Naive thymus-derived CD4-positive, alpha-beta T cell (primary cell): ENCODE measurements at places on chromosomes 2 and 18.

DNA sequence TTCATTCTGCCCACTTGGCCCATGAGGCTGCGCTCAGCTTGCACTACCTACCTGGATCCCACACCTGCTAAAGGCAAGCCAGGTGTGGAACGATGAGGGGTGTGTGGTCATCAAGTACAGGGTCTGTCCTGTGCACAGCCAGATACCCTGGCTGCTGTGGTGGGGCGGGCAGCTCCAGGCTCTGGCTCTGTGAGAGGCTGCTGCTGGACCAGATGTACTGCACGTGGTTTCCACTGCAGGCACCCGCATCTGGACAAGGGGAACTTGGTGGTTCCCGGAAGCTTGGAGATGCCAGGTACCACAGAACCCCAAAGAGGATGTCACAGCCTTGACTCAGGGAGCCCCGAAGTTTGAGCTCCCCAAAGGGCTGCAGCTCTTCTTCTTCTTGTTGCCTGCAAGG is 68.1 kb upstream of the ZNF804A start:
- no peak for DNase-seq

- DNase-seq = no peak
These were observed 37.3 kb upstream of the TANK start for GRCh38 chr2:161122772-161123530.

DNA sequence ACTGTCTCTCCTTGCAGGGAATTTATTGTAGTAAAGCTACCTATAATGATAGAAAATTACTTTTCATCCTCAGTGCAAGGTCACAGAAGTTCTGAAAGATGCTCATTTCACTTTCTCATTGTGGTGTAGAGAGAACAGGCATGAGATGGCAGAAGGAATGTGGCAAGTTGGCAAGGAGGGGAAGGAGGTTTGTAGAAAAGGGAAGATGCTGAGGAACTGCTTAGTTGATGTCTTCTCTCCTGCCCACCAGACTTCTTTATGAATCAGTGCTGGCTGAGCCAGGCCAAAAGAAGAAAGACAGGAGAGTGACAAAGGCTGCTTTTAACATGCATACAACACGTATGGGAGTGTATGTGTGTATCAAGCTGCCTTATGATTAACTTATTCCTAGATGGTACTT is 164.4 kb downstream of the PRPF40A start:
- DNase-seq = no peak

DNA sequence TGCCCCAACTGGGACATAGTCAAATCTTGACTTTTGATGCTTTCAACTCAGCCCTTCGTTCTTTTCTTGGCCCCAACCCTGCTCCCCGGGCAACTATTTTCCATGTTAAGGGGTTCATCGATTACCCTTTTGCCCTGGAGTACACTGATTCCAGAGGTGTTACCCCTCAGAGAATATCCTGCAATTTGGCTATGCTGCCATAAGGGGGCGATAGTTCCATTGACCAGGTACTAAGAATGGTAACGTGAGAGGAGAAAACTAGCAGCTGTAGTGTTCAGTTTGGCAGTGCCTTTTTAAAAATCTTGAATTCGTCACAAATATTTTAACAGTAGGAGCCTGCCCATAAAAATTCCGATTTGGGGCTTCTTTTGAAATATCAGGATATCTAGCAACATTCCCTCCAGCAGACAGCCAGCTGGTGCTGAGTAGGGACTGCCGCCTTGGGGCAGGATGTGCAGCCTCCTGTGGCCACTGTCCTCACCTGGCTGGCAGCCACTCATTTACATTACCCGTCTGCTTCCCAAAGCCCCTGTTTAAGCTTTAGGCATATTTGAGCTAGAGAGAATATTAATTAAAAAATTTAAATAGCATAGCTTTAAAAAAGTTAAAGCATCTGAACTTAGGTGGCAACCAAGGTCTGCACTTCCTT is 146.3 kb upstream of the SKOR2 start:
- DNase-seq = no peak

- DNase-seq = no peak
These were observed 20.1 kb upstream of the MGAT5 start for GRCh38 chr2:134233728-134234136.

DNA sequence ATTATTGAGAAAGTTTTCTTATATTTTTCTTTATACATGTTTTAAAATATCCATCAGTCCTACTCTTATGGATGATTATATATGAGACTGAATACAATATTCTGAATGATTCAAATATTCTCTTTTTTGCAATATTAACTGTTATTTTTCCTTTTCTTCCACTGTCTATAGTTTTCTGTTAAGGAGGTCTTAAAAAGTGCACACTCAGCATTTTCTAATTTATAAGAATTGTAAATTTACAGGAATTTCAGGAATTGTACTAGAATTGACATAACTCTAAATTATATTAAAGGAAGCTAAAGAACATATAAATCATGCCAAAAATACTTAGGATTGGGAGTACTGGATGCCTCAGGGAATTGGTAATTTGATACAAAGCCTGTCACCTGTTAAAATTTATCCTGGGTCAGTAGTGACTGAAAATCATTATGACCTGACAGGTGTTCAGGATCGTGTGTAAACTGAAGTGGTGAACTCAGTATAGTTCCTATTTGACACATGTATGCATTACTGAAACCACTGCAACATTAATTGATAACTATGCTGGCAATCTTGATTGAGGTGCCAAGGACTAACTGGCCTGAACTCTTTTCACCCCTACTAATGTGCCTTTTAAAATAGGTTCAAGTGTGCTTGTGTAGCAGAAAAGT is 30.4 kb downstream of the MSTN start:
- no peak for DNase-seq

- no peak for DNase-seq
These were observed 25.0 kb downstream of the TRIP12 start for GRCh38 chr2:229896857-229897256.

DNA sequence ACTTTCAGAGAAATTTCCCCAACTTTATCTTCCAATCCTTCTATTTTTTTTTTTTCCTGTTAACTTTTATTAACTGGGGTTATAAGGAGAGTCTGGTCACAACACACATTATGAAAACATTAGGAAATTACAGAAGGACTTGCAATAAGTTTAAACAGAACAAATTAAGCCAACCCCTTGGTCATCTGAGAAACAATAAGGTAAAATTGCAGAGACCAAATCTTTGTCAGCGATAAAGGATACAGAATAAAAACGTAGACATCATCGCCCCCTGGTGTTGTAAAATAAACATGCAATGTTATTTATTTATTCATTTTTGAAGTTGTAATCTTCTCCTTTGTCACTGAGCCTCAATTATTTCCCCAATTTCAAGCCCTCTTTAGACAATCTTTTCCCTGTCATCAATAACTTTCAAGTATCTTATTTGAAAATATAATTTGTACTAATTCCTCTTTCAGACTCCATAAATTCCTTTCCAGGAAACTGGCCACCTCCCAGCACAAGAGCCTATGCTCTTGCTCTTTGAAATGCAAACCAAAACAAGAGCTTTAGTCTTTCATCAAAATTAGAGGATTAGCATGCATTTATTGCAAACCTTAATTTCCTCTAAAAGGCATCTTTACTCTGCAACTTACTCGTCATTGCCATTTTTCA is 19.5 kb downstream of the G6PC2 start:
- DNase-seq = peak; percentile 40
